DND-41 (cell line): ENCODE measurements at places on chromosomes 1 and 21.

- no peak for DNase-seq
These were observed 43.8 kb upstream of the DMBX1 start for GRCh38 chr1:46445773-46446256.

DNA sequence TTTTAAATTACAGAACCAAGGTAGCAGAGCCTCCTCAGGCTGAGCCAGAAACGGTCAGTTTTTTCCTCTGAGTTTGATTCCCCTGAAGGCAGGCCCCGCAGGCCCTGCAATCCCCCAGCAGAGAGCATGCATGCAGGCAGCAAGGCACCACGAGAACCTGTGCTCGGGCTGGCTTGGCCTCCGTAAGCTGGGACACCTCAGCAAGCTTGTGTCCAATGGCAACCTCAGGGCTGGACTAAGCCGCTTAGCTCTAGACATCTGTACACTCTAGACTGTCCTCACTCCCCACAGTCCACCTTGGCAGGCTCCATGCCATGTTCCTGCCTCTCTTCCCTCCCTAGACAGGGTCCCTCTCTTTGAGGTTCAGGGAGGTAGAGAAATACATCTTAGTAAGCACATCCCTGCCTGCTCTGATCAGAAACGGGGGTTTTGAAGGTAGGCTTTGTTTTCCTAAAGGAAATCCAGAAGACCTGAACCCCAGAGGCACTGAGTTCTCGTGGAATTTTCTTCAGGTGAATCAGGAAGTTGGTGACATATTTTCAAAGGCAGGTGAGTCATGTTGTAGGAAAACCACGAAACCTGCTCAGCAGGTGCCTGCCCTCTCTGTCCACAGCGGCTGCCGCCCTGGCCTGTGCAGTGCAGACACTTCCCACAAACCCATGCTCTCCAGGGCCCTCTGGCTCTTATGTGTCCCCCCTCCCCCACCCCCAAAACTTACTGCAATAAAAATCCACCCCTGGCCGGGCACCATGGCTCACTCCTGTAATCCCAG, 7.0 kb downstream of the TMEM63A start:
- DNase-seq, result no peak

DNA sequence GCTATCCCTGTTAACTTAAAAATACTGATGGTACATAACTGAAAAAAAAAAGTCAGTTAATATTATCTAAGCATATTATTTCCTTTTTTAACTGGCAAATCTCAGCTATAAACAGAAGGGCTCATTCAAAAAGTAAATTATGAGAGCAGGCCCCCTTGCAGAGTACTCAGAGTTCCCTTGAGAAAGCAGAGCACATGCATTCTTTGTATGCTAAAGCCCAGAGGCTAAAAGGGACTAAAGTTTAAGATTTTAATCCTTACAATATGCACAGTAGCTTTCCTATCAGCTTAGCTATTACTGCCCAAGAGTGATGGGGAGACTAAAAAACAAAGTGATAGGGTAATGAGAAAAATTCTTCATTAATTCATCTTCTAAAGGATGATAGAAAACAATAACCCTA, 18.5 kb downstream of the SLC16A1 start:
- no peak for DNase-seq

DNA sequence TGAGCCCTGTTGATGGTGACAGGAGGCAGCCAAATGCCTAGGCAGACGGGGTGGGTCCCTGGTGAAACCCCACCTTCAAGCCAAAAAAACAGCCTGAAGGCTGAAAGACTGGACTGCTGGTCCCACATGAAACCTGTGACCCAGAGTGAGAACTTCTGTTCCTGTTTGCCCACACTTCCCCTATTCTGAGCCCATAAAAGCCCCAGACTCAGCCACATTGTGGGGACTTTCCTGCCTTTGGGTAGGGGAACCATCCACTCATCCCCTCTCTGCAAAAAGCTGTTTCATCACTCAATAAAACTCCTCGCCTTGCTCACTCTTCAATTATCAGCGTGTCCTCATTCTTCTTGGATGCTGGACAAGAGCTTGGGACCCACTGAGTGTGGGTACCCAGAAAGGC, 25.2 kb downstream of the HTR6 start:
- DNase-seq, result no peak

- DNase-seq, result no peak
These were observed 11.3 kb upstream of the ADORA1 start for GRCh38 chr1:203116091-203116820.

DNA sequence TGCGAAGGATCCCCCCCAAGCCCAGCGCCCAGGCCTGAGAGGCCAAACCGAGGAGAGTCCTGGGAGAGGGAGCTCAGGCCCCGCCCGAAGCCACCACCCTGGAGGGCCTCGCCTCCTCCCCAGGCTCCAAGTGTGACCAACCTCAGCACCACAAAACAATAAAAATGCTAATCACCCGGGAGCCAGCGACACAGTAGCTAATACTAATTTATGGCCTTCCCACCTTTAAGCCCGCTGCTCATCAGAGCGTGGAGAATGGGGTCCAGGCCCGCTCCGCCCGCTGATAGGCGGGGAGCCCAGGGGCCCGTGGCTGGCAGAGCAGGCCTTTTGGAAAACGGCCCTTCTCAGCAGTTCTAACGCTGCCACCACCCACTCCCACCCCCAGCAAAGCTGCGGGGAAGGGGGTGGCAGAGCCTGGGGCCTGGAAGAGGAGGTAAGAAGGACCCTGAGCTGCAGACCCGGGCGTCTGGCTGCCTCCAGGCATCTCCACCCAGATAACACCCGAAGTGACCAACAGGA, 20.4 kb upstream of the TAS1R2 start:
- no peak for DNase-seq

DNA sequence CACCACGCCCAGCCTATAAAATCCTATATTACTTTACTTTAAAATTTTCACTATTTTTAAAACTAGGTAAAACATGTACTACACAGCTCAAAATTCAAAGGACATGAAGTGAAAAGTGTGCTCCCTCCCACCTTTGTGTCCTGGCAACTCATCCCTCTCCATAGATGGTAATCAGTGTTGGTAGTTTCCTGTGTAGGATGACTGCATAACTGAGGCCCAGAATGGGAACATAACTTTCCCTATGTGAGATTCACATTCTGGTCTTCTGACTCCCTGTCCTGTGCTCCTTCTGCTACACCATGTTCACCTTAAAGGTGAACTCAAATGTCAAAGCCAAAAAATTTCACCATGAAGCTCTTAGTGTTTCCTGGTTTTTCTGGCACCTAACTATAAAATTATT, 39.3 kb downstream of the XKR8 start:
- DNase-seq, result no peak

- no peak for DNase-seq
These were observed 508.9 kb upstream of the PKN2 start for GRCh38 chr1:88175120-88175630.

DNA sequence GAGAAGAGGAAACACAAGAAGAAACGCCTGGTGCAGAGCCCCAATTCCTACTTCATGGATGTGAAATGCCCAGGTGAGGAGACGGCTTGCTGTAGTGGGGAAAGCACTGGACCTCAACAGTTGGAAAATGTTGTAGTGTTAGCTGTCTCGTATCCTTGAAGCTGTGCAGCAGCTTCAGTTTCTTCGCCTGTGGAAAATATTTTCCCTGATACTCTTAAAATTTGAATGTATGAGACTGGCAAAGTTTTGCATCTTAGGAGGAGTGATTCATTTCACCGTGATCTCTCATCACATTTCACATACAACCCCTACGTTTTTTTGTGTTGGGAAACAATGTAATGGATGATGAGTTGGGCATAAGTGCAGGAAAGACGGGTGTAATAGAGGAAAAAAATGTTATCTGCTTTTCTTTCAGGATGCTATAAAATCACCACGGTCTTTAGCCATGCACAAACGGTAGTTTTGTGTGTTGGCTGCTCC, 629 bp downstream of the RPS27 start:
- DNase-seq, result no peak
